CMK (cell line): ENCODE measurements at places on chromosomes 3 and 15.

DNA sequence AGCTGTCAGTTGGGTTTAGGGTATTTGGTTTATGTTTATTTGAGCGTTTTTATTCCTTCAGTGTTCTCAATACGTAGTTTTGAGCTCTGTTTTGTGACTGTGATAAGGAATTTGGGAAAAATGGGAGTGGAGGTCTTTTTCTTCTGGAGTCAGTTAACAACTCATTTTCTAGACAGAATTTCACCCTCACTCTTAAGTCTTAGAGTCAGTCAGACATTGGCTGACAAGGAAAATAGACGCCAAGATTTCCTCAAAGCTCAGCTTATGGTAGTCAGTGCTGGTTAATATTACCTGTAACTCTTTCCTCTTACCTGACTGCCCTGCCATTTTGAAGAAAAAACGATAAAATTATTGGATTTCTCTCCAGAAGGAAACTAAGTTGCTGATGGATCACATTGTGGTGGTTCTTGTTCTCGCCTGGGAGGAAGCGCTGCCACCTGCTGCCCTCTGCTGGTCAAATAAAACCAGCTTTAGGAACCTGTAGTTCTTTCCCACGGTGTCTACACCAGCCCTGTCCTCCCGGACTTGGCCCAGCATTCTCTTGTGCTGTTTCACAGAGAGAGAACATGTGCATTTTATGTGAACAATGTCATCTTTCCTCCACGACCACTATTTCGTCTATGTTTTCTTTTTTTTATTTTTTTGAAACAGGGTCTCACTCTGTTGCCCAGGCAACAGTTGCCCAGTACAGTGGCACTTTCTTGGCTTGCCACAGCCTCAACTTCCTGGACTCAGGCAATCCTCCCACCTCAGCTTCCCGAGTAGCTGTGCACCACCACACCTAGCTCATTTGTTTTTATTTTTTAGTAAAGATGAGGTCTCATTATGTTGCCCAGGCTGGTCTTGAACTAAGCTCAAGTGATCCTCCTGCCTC lies 41.4 kb upstream of the UMPS start:
- DNase-seq = peak; percentile 40

- DNase-seq = no peak
Measured at GRCh38 chr3:195853996-195854395, 42.3 kb upstream of the MUC4 start.

DNA sequence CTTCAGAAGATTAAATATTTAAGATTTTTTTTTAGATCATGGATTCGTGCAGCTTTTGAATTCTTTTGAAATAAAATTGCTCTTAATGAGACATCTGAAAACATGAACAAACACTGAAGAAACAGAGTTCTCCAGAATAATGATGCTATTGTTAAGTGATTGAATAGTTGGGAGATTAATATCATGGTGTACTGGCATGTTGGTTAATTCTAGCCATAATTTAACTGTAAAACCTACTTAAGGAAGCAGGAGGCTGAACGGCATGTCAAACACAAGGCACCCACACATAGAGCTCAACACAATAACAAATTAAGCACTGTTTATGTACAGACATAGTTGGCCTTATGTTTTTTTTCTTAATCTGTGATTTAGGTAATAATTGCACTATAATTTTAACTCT lies 185.6 kb downstream of the RBMS3 start:
- DNase-seq = no peak

DNA sequence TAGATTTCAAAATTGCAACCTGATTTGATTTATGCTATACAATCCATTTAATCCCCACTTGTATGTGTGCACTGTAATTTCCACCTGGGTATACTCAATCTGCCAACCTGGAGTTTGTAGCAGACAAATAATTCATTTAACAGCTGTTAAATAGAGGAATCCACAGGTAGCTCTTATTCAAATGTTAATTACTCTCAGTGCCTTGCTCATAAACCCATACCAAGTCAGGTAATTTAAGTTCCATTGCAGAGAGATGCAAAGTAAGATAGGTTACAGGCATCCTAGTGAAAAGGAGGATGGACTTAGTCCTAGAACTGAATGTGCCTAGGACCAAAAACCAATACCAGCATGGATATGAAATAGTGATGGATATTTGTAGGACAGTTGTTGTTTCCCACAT lies 674.2 kb downstream of the TBL1XR1 start:
- no peak for DNase-seq

- DNase-seq = no peak
Measured at GRCh38 chr15:98416222-98416855, 232.0 kb upstream of the IGF1R start.

DNA sequence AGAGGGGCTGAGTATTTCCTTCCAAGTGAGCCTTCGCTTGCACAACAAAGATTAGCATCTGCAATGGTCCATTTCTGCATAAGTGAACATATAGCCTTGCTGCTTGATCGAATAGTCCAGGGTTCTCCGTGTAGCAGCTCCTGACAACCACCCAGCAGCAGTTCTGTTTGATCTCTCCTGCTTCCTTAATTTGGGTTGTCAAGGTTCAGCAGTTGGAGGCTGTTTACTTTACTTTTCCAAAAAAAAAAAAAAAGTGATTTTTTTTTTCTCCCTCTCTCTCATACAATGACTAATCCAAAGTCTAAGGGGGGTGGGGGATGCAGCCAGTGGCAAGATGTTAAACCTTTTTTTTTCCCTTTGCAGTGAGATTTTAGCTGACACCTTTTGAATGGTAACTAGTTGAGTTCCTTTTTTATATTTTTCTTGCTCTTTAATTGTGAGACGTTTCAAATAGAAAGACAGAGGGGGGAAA lies 3.6 kb downstream of the FOXP1 start:
- DNase-seq = no peak

- no peak for DNase-seq
Measured at GRCh38 chr3:63970631-63971475, 52.4 kb downstream of the PSMD6 start.

GRCh38 chr15:91889111-91889815 lies 35.8 kb downstream of the SLCO3A1 start:
- no peak for DNase-seq
